RWPE2 (cell line): ENCODE measurements at places on chromosomes 7 and 10.

- H3K36me3 ChIP-seq, result no peaks in the 10 kb centered on the region
- no peaks in the 10 kb centered on the region for H3K27me3 ChIP-seq
- H3K4me1 ChIP-seq, result no peaks in the 10 kb centered on the region
Measured at GRCh38 chr7:6197801-6198551, 74.4 kb downstream of the CYTH3 start.

DNA sequence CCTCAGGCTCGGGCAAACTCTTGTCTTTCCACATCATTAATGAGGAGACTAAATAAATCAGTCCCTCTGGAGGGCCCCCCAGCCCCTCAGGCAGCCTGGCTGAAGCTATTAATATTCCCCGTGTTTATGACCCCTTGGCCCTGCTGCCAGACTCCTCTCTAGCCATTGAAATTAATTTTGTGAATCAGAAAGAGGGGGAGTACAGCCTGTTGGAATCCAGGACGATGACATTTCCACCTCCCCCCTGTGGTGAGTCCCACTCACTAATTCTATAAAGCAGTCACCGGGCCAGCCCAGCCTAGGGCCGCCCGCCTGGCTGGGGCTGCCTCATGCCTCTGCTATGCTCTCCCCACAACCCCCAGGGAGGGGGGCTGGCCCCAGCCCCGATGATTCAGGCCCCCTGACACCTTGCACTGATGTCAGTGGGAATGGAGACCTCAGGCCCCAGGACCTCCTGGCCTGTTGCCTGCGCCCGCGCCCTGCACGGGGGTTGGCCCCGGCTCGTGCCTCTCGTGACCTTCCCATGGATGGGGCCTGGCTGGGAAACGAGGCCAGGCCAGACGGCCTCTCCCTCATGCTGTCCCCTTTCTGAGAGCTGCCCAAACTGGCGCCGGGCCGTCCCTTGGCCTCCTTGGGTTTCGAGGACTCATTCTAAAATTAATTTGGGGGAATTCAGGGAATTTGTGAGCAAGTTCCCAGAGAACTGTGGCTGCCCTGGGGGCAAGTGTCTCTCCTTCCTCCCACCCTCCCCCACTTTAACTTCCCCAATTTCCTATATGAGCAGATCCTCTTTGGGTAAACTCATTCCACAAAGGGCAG, 34.0 kb downstream of the TMEM270 start:
- no peaks in the 10 kb centered on the region for H3K4me1 ChIP-seq
- peak overlapping the region; percentile 7 for H3K27ac ChIP-seq
- peak; percentile 71 for DNase-seq
- no peaks in the 10 kb centered on the region for H3K36me3 ChIP-seq

GRCh38 chr10:105063796-105064195, 422.7 kb downstream of the SORCS3 start:
- no peak overlapping the region for H3K4me3 ChIP-seq
- DNase-seq, result no peak
- H3K36me3 ChIP-seq, result no peaks in the 10 kb centered on the region
- no peak overlapping the region for H3K27ac ChIP-seq
- H3K27me3 ChIP-seq, result no peaks in the 10 kb centered on the region

DNA sequence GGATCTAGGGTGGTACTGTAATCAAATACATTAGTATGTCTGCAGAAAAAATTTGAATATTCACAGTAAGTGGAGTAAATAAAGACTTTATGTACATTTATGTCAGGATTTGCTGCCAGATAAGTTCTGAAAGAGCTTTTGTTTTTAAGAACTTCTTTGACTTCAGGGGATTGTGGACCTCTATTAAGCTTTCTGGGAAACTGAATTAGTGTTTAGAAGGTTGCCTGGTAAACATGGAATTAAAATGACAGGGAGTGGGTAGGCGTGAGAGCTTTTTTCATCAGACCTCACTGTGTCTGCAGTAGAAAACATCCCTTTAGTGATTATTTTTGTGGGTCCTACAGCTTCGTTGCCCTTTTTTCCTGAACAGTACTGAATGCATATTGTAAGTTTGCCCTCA, 15.7 kb downstream of the SDHAF3 start:
- H3K36me3 ChIP-seq, result peaks cover 6% of the 10 kb centered on the region; the same call in 1 of the 2 replicates
- DNase-seq, result no peak
- H3K27me3 ChIP-seq, result no peaks in the 10 kb centered on the region
- no peak overlapping the region for H3K27ac ChIP-seq

DNA sequence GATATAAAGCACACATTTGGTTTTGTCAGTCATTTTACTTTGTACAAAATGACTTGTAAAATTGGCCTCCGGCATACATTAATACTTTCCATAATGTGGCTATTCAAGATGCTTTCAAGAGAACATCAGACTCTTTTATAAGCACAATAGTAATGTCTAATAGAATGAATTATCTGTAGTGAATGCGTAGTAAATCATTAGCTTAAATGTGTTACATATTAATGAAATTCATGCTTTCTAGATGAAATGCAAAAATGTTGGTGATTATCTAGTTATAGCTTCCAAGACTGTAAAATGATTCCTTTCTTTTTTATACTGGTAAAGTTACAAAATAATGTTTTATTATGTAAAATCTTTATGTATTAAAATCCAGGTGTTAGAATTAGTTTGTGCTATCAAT, 144.0 kb downstream of the BBS9 start:
- H3K27me3 ChIP-seq, result no peaks in the 10 kb centered on the region
- H3K36me3 ChIP-seq, result no peaks in the 10 kb centered on the region
- DNase-seq, result no peak
- H3K27ac ChIP-seq, result no peak overlapping the region
- H3K4me3 ChIP-seq, result no peak overlapping the region

GRCh38 chr7:43834463-43835251, 34.7 kb downstream of the MRPS24 start:
- no peaks in the 10 kb centered on the region for H3K4me1 ChIP-seq
- no peak overlapping the region for H3K4me3 ChIP-seq
- DNase-seq, result no peak
- no peaks in the 10 kb centered on the region for H3K27me3 ChIP-seq

- DNase-seq, result no peak
- H3K27ac ChIP-seq, result no peak overlapping the region
Measured at GRCh38 chr10:71761541-71762113, 11.7 kb downstream of the VSIR start.

DNA sequence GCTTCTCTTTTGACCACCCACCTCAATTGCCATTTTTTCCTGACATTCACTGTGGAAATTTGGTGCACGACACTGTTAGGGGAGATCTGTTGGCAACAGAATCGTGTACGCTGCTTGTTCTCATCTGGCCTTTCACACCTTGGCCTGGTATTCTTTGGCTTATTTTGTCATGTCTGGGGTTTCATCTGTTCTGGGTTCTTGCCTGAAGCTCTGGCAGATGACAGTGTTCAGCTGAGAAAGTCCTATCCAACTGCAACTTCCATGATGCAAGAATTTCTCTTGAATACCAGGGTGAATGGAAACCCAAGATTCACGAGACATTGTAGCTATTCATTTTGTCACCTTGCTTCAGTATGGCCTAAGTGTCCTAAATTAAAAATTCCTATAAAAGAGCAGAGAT, 82.6 kb upstream of the CELF2 start:
- H3K27ac ChIP-seq, result no peak overlapping the region
- no peaks in the 10 kb centered on the region for H3K4me1 ChIP-seq
- no peaks in the 10 kb centered on the region for H3K27me3 ChIP-seq

GRCh38 chr7:32256811-32257210, 186.6 kb upstream of the PDE1C start:
- no peaks in the 10 kb centered on the region for H3K27me3 ChIP-seq
- no peaks in the 10 kb centered on the region for H3K36me3 ChIP-seq
- H3K27ac ChIP-seq, result no peak overlapping the region

DNA sequence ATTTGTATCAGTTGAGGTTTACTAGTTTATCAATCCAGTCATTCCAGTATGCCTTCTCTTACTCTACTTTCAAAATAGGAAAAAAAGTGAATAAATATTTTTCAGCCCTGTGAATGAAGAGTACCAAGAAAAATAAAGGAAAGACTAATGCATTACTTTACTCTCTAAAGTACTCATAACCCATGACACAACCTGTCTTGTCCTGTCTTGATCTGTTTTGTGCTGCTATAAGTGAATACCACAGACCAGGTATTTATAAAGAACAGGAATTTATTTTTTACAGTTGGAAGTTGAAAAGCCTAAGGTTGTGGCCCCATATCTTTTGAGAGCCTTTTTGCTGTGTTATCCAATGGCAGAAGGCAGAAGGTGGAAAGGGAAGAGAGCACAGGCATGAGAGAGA, 194.6 kb upstream of the DKK1 start:
- no peaks in the 10 kb centered on the region for H3K36me3 ChIP-seq
- H3K27ac ChIP-seq, result no peak overlapping the region
- no peaks in the 10 kb centered on the region for H3K27me3 ChIP-seq

- no peak overlapping the region for H3K4me3 ChIP-seq
- no peak for DNase-seq
- H3K27me3 ChIP-seq, result no peaks in the 10 kb centered on the region
- no peak overlapping the region for H3K27ac ChIP-seq
Measured at GRCh38 chr7:112021379-112022044, 184.7 kb downstream of the DOCK4 start.

- no peaks in the 10 kb centered on the region for H3K36me3 ChIP-seq
- H3K27ac ChIP-seq, result no peak overlapping the region
- no peak for DNase-seq
- no peak overlapping the region for H3K4me3 ChIP-seq
Measured at GRCh38 chr10:82288461-82288881, 413.5 kb downstream of the NRG3 start.

DNA sequence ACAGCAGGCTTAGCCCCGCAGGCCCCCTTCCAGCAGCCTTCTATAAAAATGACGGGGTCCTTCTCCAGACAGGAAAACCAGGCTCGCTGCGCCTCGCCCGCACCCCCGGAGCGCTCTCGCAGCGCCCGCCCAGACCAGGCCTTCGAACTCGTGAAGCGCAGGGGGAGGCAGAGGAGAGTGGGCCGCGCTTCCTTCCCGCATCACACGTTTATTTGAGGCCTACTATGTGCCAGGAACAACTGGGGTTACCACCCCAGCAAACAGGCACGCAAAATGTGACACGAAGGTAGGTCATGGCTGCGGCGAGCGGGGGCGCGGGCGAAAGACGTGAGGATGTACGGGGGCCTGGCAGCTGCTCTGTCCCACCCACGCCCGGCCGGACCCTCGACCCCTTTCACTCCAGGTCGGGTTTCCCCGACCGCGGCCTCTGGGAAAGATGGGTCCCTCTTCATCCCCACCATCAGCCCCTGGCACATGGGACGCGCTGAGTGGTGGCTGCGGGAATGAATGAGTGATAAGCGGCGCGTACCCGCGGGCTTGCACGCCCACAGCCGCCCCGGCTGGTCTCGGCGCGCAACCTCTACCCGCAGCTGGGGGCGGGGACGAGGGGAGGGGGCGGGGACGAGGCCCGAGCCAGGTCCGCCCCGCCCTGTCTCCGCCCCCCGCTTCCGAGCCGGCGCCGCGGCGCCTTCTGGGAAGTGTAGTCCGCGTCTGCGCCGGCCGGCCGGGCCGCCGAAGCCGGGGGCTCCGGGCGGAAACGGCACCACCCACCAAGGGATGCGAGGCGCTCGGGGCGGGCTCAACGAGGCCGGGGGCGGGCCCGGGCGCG, 59.1 kb downstream of the ZNF467 start:
- peak; percentile 86 for DNase-seq
- no peaks in the 10 kb centered on the region; the same call in 1 of the 2 replicates for H3K36me3 ChIP-seq
- H3K4me3 ChIP-seq, result peak overlapping the region; percentile 53
- peaks cover 14% of the 10 kb centered on the region for H3K4me1 ChIP-seq

- no peaks in the 10 kb centered on the region for H3K36me3 ChIP-seq
- no peaks in the 10 kb centered on the region for H3K4me1 ChIP-seq
- no peak overlapping the region for H3K4me3 ChIP-seq
- no peak for DNase-seq
- no peak overlapping the region for H3K27ac ChIP-seq
Measured at GRCh38 chr7:49243521-49243920, 319.2 kb downstream of the CDC14C start.

DNA sequence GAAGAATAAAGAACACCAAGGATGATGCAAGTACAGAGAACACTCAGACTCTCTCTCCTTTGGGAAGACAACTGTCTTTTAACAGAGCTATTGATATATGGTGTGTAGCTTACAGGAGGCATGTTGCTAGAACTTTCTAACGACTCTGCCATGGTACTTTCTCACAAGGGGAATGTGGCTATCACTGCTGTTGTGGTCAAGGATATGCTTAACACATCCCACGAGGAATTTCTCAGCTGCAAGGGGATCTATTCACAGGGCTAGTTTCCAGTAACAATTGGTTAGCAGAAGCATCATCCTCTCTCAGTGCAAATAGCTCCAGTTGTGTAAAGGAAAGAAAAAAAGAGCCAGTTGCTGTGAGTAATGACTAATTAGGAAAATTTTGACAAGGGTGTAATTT, 826.0 kb downstream of the SORCS1 start:
- no peaks in the 10 kb centered on the region for H3K4me1 ChIP-seq
- H3K36me3 ChIP-seq, result no peaks in the 10 kb centered on the region
- H3K27me3 ChIP-seq, result no peaks in the 10 kb centered on the region
- no peak for DNase-seq

DNA sequence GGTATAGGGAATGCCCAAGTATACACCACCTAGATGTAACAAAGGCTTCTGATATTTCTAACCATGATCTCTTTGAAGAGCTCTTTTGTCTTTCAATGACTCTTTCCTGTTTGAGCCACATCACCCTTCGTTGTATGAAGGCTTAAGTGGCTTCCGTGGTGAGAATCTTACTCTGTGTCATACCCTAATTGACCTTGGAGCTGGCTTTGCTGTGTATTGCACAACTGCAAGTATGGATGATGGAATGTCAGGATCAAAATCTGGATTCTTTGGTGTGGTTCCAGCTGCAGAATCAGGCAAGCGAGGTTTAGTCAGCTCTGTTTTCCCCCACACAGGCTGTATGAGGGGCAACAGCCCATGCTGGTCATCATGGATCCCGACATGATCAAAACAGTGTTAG, 16.0 kb downstream of the CYP3A43 start:
- no peak for DNase-seq
- H3K27ac ChIP-seq, result no peak overlapping the region
- H3K27me3 ChIP-seq, result no peaks in the 10 kb centered on the region

- H3K27ac ChIP-seq, result peak overlapping the region; percentile 23
- H3K4me1 ChIP-seq, result peaks cover 30% of the 10 kb centered on the region
- no peak overlapping the region for H3K4me3 ChIP-seq
- no peaks in the 10 kb centered on the region for H3K36me3 ChIP-seq
- H3K27me3 ChIP-seq, result no peaks in the 10 kb centered on the region
Measured at GRCh38 chr7:90828601-90829000, 232.5 kb downstream of the CDK14 start.

DNA sequence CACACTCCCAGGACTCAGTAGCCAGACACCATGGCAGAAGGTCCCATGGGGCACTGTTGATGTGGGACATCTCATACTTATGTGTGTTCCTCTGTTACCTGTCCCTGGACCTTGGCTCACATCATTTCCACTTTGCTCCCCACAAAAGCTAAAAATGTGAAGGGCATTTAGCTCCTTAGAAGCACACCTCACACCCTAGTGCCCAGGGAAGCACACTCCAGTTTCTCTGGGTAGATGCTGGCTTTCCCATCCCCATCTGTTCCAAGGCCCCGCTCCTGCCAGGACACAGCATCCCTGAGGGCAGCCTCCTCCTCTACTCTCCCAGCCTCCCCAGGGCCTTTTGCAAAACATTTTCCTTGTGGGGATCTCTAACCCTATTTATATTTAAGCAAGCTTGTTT, 572.4 kb upstream of the MGMT start:
- no peaks in the 10 kb centered on the region for H3K36me3 ChIP-seq
- no peak overlapping the region for H3K4me3 ChIP-seq
- H3K27me3 ChIP-seq, result no peaks in the 10 kb centered on the region
- no peak for DNase-seq
